ENCODE measurements at places on chromosomes 6 and 20.

DNA sequence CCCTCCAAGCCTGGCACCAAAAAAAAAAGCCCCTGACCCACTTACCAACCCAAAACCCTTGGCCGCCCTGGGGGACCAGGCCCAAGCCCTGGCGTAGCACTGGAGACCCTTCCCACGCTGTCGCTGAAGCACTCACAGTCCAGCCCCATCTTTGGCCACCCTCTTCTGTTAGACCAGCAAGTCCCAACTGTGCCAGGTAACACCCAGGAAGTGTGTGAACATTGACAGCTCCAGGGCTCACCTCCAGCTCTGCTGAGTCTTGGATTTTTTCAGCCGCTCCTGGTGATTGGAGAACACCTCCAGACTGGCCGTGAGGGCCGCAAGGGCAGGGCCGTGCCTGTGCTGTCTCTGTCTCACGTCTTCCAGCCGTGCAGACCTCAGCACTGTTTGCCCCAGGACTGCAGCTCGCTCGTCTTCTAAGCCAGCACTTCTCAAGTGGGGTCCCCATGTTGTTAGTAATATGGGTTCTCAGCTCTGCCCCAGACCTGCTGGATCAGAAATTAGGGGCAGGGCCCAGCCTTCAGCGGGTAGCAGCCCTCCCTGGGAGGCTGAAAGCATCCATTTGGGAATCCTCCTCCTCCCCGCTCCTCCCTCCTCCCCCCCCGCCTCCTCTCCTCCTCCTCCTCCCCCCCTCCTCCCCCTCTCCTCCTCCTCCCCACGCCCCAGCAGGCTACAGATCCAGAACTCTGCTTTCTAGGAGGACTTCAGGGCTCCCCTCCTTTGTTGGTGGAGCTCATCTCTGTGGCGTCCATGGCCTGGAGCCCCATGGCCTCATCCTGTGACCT lies 18.1 kb downstream of the NPEPL1 start:
- no peak for DNase-seq

DNA sequence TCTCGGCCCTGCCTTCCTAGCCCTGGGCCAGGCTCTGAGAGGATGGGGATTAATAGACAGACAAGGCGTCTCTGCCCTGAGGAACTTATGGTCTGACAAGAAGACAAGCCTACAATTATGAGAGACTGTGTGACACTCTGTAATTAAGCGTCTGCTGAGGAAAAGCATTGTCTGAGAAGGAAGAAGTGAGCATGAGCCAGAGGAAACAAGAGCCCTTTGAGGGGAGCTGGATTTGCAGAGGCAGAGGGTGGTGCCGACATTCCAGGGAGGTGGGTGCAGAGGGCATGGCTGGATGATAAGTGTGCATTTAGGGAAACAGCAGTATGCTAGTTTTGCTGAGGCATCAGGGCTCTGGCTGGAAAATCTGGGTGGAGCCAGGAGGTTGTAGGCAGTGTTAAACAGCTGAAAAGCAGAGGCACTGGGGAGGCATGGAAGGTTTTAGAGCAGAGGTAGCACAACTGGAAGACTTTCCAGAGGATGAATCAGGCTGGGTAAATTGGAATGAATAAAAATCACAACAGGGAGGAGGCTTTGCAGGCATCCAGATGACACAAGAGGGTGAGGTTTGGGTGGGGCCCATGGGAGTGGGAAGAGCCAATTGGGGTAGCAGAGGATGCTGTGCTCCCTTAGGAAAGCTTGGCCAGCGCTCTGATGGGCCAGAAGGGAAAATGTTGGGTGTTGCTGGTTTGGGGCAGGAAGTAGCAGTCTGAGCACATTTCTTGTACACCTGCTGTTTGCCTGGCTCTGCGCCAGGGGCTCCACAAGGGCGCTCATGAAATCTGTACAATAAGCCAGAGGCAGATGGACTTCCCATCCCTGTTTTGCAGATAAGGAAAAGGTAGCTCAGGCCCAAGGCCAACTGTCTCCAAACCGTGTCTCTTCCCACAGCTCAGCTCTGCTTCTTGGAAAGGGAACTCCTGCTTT lies 74.0 kb upstream of the MYL9 start:
- no peak for DNase-seq

DNA sequence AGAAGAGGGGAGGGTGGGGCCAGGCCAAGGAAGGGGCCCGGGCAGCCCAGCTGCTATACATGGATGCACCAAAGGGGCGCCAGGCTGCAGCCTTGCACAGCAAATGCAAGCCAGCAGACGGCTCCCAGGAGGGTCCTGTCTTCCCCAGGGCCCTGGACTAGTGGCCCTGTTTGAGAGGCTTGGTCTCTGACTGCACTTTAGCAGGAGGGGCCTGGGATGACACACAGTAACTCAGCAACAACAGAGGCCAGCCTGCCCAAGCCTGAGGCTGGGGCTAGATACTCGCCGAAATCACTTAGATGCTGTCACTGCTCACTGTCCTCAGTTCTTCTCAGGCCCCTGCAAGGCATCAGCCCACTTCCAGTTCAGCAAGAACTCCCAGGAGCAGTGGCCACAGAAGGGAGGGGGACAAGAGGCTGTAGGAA lies 73.5 kb downstream of the TRAM2 start:
- DNase-seq = no peak

DNA sequence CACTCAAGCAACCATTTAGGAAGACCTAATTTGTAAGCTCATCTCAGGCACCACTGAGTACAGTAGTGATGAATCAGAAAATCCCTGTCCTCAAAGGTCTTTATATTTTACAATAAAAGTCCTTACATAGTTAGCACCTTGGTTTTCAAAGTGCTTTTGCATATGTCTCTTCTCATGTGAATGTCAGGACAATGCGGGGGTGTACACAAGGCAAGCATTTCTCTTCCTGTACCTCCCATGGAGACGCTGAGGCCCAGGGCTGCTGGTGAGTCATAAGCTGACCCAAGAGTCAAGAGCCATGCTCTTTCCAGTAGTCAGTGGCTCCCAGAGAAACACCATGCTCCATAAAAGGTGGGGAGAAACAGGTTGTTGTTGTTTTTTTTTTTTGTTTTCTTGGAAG lies 174.0 kb downstream of the GJA10 start:
- no peak for DNase-seq

- no peak for DNase-seq
Measured at GRCh38 chr6:140850438-140850837, 1282.3 kb upstream of the GJE1 start.

GRCh38 chr6:165678904-165679303 lies 15.9 kb upstream of the PDE10A start:
- no peak for DNase-seq

DNA sequence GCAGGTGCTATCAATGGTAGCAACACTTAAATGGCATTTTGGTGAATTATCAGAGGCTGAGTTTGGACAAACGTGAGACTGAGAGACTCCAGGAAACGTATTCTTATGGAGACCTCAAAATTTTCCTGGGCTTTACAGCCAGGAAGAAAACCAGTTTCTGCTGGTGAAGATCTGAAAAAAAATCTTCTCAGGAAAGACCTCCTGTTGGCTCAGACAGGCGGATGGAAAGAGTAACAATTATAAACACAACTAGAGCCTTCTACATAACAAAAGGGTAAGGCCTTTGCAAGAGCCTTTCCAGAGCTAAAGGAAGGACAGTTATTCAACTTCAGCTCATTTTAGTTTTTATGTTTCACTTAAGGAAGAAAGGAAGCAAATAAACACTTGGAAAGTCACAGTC lies 274.4 kb downstream of the THBS2 start:
- no peak for DNase-seq

GRCh38 chr20:11193241-11193640 lies 519.4 kb upstream of the JAG1 start:
- no peak for DNase-seq

DNA sequence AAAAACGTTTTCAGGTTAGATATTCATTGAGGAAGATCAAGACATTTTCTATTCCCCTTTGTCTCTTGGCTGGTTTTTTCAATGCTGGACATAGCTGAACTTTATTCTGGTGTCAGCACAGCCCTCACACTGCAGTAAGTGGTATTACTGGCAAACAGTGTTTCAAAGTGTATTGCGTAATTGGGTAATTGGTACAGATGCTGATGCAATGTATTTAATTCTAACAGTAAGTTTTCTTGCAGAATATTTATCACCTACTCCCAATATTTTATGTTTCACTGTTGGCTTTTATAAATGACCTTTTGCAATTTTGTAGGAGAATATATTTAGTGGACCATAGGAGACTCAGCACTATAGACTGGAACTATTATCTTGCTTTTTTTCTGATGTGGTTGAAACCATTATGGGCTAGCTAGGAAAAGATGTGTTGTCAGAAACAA lies 287.6 kb upstream of the SOX4 start:
- DNase-seq = peak; percentile 70

DNA sequence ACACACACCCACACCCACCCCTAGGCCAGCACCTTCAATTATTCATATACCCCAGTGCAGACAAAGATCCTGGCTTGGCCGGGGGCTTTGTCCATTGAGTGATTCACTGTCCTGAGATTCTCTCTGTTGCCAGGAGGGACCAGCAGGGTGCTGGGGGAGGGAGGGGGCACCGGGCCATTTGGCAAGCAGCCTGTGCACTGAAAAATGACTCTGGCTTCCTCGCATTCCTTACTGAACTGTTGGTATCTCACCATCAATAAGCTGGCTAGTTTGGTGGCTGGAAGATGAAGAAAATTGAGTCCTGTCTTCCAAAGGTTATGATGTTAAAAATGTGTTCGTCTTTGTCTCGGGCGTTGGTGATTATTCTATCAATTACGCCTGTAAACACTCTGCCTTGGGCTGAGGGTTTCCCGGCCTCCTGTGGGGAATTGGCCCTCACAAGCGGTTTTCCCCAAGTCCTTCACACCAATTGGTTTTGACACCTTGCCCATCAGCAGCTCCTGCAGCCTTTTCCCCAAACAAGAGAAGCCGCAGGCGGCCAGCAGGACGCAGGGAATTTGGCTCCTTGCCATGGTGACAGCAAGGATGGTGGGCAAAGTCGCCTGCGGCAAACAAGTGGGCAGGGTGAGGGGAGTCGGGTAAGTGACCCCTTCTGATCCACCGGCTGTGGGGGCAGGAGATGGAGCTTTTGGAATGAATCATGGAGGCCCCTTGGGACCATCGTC lies 4.9 kb downstream of the VSTM2L start:
- DNase-seq = no peak

GRCh38 chr6:47718571-47718970 lies 20.2 kb downstream of the ADGRF4 start:
- DNase-seq = no peak

DNA sequence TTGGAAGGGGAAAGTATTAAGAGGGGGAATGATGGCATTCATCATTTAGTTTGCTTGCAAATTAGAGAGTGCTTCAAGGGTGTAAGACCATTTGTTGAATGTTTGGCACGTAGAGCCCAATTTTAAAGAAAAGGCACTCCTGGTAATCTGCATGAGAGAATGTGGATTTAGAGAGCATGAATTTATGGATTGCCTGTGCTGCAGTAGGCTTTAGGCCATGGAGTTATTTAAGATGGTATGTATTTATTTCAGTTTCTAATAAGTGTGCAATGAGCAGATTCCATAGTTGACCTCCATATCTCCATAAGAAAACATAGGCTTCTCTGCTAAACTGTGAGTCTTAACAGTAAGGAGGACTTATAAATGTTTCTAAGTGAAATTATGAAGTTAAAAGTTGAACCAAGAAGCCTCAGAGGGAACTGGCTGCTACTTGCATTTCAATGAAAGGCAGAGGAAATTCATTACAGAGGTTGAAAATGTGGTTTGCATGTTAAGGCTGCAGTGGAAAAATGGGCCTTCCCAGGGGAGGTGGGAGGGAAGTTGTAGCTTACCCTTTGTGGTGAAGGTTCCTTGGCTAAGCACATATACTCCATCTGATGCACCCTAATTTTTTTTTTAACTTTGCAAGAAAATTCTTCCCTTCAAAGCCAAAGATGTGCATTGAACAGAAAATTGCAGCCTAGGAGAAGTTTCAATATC lies 134.2 kb downstream of the CARMIL1 start:
- no peak for DNase-seq

- no peak for DNase-seq
Measured at GRCh38 chr6:56032715-56033260, 157.4 kb upstream of the BMP5 start.

GRCh38 chr6:162572240-162572639 lies 155.3 kb downstream of the PRKN start:
- DNase-seq = no peak

DNA sequence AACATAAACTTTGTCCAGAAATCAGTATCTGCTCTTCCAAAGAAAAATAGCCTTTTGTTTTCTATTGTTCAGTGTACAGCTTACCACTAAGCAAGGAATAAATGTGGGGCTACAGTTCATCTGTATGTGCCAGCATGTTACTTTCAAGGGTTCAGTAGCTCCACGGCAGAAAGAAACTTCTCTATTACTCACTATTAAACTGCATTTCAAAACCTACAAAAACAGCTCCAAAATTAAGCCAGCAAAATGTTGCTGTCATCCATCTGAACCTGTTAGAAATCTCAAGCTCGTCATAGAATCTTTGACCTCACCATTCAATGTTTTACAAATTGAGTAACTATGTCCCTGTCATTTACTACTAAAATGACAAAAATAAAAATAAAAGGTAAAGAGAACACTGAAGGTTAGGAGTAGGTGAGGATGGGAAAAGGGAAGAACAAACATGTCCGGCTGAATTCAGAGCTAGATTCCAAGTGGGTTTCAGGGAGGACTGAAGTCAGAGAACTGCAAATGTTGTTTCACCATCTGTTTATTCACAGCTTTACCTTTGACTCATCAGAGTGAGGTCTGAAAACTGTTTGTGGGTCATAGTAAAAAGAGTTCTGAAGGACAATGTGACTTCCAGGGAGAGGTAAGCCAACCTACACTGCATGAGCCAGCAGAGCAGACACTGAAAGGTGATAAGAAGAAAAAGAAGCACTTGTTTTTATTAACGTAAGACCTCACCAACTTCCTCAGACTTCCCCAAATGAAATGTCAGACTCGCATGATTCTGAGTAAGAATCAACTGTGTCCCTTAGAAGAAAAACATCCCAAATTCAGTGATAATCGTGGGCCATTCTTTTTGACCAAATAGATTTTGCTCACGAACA lies 62.0 kb downstream of the ATXN1 start:
- peak; percentile 94 for DNase-seq

DNA sequence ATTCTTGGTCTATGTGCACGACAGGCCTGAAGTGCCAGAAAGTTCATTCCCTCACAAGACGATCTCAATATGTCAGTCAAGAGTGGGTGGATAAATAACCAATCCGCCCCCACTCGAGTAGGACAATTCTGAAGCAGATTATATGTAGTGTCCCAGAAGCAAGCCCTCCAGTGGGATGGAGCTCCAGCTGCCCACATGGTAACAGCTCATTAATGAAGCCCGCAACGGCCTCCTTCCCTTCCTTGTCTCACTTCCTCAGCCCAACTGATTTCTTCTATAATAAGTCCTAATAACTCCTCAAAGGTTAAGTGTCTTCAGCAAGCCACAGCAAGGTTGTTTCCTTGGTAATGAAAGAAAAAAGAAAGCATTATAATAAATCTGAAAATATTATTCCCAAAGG lies 82.1 kb upstream of the F13A1 start:
- DNase-seq = no peak

- peak; percentile 35 for DNase-seq
Measured at GRCh38 chr20:58231683-58232082, 3.2 kb upstream of the ANKRD60 start.

All from HepG2 (cell line).